ENCODE measurements at places on chromosomes 1 and 21.

GRCh38 chr1:166063701-166064100 is 103.1 kb downstream of the FAM78B start:
- DNase-seq, result no peak

GRCh38 chr1:26126321-26127084 is 14.9 kb downstream of the PDIK1L start:
- DNase-seq, result no peak

DNA sequence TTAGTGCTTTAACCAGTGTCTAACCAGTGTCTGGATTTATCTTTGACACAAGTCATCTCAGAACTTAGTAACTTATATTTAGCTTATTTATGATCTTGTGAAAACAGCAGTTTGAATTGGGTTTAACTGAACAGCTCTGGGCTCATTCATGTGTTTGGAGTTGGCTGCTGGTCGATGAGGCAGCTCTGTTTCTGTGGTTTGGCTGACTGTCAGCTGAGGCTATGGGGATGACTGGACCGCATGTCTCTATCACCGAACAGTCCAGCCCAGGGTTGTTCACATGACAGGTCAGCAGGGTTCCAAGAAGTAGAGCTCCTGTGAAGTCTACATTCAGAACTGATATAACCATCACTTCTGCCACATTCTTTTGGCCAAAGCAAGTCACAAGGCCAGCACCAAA is 29.1 kb upstream of the C21orf91 start:
- DNase-seq, result peak; percentile 97

GRCh38 chr1:95384567-95384966 is 150.6 kb downstream of the RWDD3 start:
- peak; percentile 12 for DNase-seq

GRCh38 chr1:172708452-172708851 is 49.5 kb downstream of the FASLG start:
- no peak for DNase-seq

DNA sequence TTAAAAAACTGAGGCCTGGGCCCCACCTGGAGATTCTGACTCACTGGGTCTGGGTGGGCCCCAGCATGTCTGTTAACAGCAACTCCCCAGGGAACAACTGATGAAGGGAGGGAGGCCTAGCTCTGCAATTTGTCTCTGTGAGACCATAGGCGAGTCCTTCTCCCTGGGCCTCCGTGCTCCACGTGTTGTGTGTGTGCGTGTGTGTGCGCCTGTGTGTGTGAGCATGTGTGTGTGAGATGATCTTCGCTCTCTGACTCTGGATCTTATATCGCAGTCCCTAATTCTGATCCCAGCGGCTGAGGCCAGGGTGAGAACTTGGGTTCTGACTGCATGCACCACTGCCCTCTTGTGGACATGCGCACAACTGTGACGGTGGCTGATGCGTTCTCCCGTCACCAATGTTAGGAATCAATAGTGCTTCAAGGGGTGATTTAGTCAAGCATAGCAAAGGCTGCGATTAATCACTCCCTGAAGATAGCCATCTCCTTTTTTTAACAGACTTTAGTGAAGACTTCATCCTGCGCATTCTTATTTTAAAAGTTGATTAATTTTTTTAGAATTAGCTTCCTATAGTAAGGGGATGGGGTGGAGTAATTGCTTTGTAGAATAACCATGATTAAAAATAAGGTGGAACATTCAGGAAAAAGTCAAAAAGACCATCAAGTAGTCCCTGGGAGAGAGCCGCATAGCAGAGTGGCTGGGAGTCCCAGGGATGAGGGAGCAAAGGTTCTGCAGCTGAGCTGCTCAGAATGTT is 62.4 kb upstream of the USP24 start:
- DNase-seq, result peak; percentile 78

DNA sequence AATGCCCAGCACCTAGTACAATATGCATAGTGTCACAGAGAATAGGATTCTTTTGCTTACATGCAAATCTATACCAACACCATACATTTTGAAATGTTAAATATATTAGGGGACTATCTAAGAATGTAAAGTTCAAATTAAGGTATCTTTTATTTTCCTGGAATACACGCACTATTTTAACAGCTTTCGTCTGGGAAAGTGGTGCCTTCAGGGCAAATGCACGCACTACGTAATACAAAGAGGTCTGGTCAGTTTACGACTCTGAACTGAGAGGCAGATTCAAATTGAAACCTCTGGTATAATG is 931 bp downstream of the FUBP1 start:
- DNase-seq, result no peak

- no peak for DNase-seq
These were observed 58.4 kb downstream of the ITPKB start for GRCh38 chr1:226680653-226681052.

DNA sequence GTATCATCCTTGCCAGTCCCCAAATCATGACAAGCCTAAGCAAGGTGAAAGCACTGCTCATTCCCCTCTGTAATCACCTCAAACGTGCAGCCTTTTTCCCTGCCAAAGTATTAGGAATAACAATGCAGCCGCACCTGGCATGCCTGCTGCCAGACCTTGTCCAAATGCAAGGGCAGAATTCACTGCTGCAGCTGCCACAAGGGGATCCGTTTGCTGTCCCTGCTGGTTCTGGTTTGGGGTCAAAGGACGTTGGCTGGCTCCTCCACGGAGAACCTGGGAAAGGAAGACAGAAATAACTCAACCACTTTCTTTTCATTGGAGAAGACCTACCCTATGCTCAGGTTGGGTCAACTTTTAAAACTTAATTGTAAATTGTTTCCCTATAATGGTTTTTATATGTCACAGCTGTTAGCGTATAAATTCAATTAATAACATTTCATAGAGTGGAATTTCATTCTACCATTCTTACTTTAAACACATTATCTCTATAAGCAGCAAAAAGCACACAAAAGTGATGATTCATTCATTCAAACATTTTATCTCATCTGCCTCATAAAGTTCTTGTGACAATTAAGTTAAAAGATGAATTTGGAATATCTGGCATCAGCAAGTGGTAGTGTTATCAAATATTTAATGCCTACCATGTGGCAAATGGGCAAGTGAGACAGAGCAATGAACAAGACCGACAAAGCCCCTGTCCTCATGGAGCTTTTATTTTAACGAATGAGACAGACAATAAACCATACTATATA is 59.8 kb upstream of the SDC3 start:
- peak; percentile 60 for DNase-seq

GRCh38 chr1:160781186-160781766 is 14.7 kb upstream of the LY9 start:
- no peak for DNase-seq

- DNase-seq, result peak; percentile 71
These were observed 459.2 kb upstream of the RUNX1 start for GRCh38 chr21:35508139-35508888.

DNA sequence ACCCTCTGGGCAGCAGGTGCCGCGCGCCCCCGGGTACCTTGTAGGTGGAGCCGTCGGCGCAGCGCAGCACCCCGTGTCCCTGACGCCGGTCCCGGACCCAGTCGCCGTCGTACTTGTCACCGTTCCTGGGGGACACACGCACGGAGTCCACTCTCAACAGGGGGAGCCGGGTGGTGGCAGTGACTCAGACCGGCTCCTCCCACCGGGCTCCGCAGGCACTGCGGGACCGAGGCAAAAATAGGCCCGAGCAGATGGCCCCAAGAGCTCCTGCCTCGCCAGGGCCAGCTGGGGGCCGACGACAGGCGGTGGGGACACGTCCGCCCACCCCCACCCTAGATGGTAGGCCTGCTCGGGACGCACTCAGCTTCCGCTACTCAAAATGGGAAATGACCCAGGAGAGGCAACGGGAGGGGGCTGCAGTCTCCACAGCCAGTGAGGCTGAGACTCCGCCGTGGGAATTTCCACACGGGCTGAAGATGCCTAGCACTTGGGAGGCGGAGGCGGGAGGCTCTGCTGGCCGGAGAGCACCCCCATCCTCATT is 6.3 kb downstream of the MORN1 start:
- no peak for DNase-seq

GRCh38 chr1:71780681-71781080 is 501.7 kb downstream of the NEGR1 start:
- peak; percentile 9 for DNase-seq

- DNase-seq, result peak; percentile 55
These were observed 4.0 kb upstream of the GPR3 start for GRCh38 chr1:27388337-27389005.

DNA sequence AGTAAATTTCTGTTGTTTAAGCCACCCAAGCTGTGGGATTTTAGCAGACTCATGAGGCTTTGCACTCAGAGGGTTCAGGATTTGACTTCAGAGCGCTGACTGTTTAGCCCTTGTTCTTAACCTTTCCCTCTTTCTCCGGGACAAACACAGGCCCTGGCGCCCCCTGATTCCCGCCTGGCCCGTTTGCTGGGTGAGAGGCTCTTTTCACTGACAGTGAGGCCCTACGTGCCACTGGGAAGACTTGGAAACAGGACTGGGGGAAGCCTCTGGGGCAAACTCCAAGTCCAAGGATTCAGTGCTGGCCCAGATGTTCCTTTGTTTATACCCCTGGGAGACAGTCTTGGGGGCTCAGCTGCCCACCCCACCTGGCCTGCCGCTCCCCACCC is 11.7 kb upstream of the TRIM63 start:
- DNase-seq, result no peak

- DNase-seq, result peak; percentile 28
These were observed 108.8 kb downstream of the KIF26B start for GRCh38 chr1:245263529-245264095.

DNA sequence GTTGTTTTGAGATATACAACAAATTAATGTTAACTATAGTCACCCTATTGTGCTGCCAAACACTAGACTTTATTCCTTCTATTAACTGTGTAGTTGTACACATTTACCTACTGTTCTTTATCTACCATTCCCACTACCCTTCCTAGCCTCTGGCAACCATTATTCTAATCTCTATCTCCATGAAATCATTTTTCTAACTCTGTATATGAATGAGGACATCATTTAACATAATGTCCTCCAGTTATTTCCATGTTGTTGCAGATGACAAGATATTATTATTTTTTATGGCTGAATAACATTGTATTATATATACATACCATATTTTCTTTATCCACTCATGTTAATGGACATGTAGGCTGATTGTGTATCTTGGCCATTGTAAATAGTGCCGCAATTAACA is 366.3 kb downstream of the TBX15 start:
- no peak for DNase-seq

DNA sequence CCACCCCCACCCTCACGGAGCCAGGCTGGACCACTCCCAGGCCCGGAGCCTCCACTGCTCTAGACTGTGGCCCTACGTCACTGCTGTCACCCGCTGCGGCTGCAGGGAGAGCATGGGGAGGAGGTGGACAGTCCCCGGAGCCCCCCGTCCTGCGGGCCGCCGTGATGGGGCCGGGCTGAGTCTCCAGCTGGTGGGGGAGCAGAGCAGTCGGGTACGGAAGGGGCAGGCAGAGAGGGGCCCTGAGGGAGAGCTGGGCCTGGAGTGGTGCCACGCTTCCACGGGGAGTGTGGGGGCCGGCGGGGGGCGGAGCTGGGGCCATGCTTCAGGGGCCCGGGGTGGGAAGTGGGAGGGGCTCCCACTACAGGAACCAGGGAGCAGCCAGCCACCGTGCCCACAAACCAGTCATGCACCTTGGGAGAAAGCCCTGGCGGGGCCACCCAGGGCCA is 98.9 kb upstream of the KCNK1 start:
- DNase-seq, result no peak

DNA sequence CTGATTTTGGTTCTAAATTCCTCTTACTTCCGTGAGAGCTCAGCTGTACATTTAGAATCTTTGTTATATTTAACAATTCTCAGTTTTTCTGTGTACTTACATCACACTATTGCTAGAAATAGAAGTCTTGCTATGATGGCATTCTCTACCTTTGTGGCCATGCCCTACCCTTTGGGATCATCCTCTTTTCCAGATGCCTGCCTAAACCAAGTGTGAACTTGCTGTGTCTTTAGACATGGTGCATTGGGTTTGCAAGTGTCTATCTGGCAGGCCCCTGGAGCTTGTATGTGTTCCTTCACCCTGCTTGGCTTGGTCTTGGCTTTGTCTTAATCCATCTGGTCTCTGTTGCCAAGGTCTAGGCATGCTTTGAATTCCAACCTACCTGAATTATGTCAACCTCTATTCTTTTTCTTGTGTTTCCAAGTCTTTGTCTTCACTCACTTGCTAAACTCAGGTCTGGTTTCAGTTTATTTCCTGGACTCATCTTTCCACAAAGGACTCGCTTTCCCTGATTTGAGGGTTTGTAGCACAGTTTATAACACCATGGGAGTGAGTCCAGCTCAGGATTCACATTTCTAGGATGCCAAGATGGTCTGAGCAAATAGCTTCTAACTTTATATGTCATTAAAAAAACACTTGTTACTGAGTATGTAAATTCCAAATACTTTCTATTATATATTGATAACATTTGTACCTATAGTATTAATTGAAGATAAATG is 20.6 kb upstream of the APOBEC4 start:
- peak; percentile 24 for DNase-seq

GRCh38 chr1:82778612-82779011 is 977.9 kb downstream of the ADGRL2 start:
- no peak for DNase-seq

GRCh38 chr1:169259816-169260215 is 107.8 kb downstream of the NME7 start:
- no peak for DNase-seq

- peak; percentile 67 for DNase-seq
These were observed 10.8 kb upstream of the EYA3 start for GRCh38 chr1:28099050-28099769.

DNA sequence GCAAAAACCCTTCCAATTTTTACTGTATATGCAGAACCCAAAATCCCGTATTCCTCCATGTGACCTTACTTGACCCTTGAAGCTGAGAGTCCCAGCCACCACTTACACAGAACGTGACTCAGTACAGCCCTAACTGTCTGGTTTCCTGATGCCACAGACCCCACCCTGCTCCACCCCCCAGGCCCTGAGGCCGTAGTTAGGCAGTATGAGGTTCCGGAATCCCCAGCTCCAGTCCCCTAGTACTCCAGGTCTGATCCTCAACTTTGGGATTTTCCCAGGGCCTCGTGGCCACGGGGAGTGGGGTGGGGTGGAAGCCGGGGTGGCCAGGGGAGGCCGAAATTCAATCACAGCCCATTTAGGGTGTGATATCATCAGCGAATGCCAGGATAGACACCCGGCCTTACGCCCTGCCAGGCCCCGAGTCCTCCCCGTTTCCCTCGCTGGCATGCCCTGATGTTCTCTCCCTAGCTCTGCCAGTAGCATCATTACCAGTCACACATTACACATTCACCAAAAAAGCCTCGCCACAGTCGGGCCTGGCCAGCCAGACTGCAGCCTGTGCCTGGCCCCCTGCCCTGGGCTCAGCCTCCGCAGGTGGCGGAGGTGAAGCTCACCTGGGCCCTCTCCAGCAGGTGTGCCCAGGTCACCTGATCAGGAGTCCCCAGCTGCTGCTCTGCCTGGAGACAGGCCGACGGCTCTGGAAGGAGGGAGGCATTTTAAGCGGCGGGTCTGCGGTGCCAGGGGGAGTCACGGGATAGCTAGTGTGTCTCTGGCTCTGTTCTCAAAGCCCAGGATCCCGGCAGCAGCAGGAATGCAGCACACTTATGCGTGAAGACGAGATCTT is 70.8 kb downstream of the SCCPDH start:
- DNase-seq, result peak; percentile 78

- DNase-seq, result no peak
These were observed 11.1 kb upstream of the TRIM63 start for GRCh38 chr1:26078286-26079177.

- DNase-seq, result no peak
These were observed 13.3 kb downstream of the PMF1 start for GRCh38 chr1:156226116-156226538.

GRCh38 chr1:65404941-65405340 is 15.5 kb upstream of the LEPR start:
- DNase-seq, result no peak

- DNase-seq, result no peak
These were observed 22.9 kb upstream of the COL18A1 start for GRCh38 chr21:45381865-45382696.

- DNase-seq, result no peak
These were observed 84.3 kb upstream of the KLHDC7A start for GRCh38 chr1:18396247-18396980.

GRCh38 chr21:40569357-40569756 is 277.6 kb downstream of the DSCAM start:
- no peak for DNase-seq

All from EH (cell line).